ENCODE measurements at places on chromosomes 6 and 20. TPM values are rescaled to one million over a fixed set of nuclear protein-coding genes. Genes with fewer than 3 reads are reported as not detected.

GRCh38 chr6:108914235-108915022 lies 66.2 kb downstream of the ARMC2 start:
- DNase-seq: peak; percentile 20
- no peak overlapping the region for H3K4me3 ChIP-seq
- H3K27me3 ChIP-seq: peaks cover 1% of the 10 kb centered on the region
- H3K4me1 ChIP-seq: no peaks in the 10 kb centered on the region

NKAIN2 gene
- not detected for total RNA-seq

PRPH2 gene
- total RNA-seq: 0.83 TPM

PHACTR1 gene
- total RNA-seq: not detected

KCNQ2 gene
- not detected for total RNA-seq

- peaks cover 64% of the 10 kb centered on the region for H3K36me3 ChIP-seq
- H3K27ac ChIP-seq: no peak overlapping the region
- H3K4me3 ChIP-seq: no peak overlapping the region
- DNase-seq: no peak
Measured at GRCh38 chr20:45959126-45959525, 12.9 kb downstream of the ZNF335 start.

MYMX gene
- not detected for total RNA-seq

DNA sequence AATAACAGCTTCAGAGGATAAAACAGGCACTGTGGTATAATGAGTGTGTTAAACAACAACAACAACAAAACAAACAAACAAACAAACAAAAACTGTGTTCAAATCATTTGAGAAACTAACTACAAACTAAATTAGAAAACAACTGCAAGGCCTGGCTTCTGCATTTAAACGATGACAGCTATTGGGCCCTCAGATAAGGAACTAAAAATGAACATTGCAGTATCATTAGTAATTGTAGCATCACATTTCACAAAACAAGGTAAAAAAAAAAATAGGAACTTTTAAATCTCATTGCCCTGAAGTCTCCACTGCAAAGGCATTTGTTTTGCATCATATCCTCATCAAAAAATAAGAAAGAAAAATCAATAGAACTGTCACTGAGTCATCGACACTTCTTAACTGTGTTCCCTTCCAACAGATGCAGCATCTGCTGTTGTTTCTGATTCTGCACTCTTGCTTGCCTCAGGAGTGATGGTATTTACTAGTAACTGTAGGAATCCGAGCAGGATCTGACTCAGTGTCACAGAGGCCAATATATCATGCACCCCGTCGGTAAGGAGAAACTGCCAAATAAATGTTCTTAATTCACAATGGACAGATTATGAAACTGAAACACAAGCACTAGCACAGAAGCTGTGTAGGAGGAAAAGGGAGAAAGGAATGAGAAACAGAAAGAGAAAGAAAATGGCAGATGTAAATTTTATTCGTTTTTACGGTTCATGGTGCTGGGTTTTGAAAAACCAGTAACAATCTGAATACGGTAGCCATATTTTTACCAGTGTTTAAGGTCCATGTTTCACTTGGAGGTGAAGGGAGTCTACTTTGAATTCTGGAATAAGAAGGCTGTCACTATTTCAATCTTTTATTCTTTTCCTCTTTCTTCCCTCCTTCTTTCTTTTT lies 365.7 kb upstream of the EPHA7 start:
- no peak for DNase-seq
- no peak overlapping the region for H3K27ac ChIP-seq
- no peaks in the 10 kb centered on the region for H3K4me1 ChIP-seq
- H3K4me3 ChIP-seq: no peak overlapping the region

GRCh38 chr20:25552977-25553376 lies 32.4 kb downstream of the NINL start:
- no peaks in the 10 kb centered on the region for H3K36me3 ChIP-seq
- H3K27ac ChIP-seq: no peak overlapping the region
- H3K27me3 ChIP-seq: no peaks in the 10 kb centered on the region
- H3K4me1 ChIP-seq: peaks cover 24% of the 10 kb centered on the region
- no peak for DNase-seq

GRCh38 chr6:127186889-127187288 lies 68.4 kb downstream of the RSPO3 start:
- no peaks in the 10 kb centered on the region for H3K27me3 ChIP-seq
- no peak for DNase-seq
- H3K4me1 ChIP-seq: no peaks in the 10 kb centered on the region
- H3K4me3 ChIP-seq: no peak overlapping the region
- H3K36me3 ChIP-seq: no peaks in the 10 kb centered on the region

DNA sequence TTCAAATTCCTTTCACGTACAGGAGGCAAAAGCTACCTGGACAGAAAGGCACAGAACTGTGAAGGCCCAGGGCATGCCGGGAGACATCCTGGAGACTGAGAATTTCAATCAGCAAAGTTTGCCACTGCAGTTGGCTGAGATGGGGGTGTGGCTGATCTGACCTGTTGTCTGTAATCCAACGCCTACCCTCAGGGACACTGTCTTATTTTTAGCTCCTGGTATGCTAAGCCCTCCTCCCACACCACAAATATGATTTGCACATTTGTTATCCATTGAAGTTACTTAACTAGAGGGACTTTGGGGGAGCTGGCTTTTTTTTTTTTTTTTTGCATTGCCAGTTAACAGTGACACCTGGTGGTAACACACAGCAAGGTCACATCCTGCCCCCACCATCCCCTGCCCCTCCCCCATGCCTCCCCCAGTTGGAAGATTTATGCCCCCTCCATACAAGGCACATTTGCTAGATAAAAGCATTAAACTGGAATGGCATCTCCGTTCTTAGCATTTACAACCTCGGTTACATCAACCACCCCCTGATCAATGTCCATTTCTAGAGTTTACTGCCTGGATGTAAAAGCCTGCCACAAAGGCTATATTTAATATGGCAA lies 40.4 kb downstream of the TTI1 start:
- DNase-seq: peak; percentile 78
- peaks cover 27% of the 10 kb centered on the region for H3K4me1 ChIP-seq
- H3K27me3 ChIP-seq: no peaks in the 10 kb centered on the region
- no peak overlapping the region for H3K27ac ChIP-seq

- H3K4me3 ChIP-seq: no peak overlapping the region
- no peaks in the 10 kb centered on the region for H3K36me3 ChIP-seq
- no peaks in the 10 kb centered on the region for H3K4me1 ChIP-seq
- no peak overlapping the region for H3K27ac ChIP-seq
- DNase-seq: no peak
- H3K27me3 ChIP-seq: no peaks in the 10 kb centered on the region
Measured at GRCh38 chr6:76703285-76703684, 630.8 kb upstream of the IMPG1 start.

ENPP5 gene
- total RNA-seq: under 0.01 TPM

DNA sequence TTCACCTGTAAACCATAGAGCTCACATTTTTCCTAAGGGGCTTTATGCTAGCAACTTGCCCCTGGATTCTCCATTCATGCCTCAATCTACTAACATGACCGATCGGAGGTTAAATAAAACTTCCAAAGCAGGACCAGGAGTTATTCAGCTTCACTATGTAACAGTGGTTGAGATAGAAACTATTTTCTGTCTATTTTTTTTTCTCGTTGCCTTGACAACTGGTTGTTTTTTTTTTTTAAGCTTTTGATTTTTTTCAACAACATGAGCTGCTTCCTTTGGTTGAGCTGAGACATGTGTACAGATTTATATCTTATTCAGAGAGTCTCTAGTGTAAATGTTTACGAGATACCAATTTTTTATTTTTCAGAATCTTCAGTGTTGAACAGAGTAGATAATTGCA lies 85.7 kb downstream of the SHLD1 start:
- DNase-seq: peak; percentile 57
- H3K4me1 ChIP-seq: peaks cover 6% of the 10 kb centered on the region
- no peaks in the 10 kb centered on the region for H3K36me3 ChIP-seq
- H3K4me3 ChIP-seq: no peak overlapping the region
- H3K27ac ChIP-seq: no peak overlapping the region

DNA sequence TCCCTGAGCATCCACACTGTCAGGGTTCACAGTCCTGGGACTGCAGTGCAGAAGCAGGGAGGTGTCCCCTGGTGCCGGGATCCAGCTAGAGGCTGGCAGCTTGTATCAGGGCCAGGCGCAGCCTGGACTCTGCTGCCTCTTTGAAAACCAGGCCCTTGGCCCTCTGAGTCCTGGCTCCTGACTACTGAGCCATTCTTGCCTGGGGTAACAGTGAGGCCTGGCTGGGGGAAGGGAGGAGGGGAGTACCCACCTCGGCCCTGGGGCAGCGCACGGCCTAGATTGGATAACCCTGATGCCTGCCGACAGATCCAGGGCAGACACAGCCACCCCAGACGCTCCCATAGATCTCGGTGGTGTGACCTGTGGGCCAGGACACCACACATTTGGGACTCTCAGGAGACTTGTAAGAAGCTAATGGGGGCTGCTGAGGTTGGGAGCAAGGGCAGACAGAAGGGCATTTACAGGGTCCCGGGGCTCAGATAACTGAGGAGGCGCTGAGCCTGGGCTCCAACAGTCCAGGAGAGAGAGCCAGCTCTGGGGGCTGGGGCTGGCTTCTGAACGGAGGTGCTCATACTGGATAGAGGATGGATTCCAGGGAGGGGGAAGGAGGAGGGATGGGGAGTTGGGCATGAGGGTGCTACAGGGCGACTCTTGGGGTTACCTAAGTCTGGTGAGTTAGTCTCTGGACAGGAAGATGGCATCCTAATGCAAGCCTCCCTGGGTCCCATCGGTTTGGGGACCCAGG lies 30.5 kb downstream of the SPDEF start:
- no peaks in the 10 kb centered on the region for H3K36me3 ChIP-seq
- no peak overlapping the region for H3K27ac ChIP-seq
- peaks cover 15% of the 10 kb centered on the region for H3K27me3 ChIP-seq
- DNase-seq: no peak
- peaks cover 4% of the 10 kb centered on the region for H3K4me1 ChIP-seq

MRPS18A gene
- total RNA-seq: 47.0 TPM

EYA2 gene
- total RNA-seq: 2.5 TPM

All from IMR-90 (cell line).